ENCODE measurements at places on chromosomes 3 and 15.
A peak's percentile ranks its signal among the peaks of the same experiment; 100 is the strongest.

- no peak for DNase-seq
These were observed 27.7 kb downstream of the POLQ start for GRCh38 chr3:121517953-121518655.

GRCh38 chr15:60155661-60156060 is 151.6 kb downstream of the FOXB1 start:
- DNase-seq, result peak; percentile 57

GRCh38 chr3:44648564-44649229 is at the start of gene ZNF35:
Gene ZNF35 (plus strand): TSS chr3:44648732. CDS start chr3:44651068, 2,336 bp downstream.
- DNase-seq, result peak; percentile 89

- no peak for DNase-seq
These were observed 319.8 kb downstream of the IL5RA start for GRCh38 chr3:2790266-2790815.

DNA sequence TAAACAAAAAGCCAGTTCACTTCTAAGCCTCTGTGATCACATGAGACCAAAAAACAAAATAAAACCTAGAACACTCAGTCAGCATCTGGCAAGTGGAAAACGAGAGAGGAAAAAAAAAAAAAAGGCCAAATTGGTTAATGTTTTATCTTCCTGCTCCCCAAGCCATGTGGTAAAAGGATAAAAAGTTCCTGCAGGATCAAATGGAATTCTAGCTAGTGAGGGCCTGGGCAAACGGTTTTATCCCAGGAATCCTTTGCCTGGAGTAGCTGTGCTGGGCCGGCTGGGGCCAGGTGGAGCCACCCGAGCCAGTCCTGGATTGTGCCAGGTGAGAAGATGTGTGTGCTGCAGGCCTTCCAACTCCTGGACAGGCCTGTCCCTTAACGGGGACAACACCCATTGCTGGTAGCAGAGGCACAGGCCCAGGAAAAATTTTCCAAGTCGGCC is 13.2 kb downstream of the SMAD6 start:
- DNase-seq, result no peak

- DNase-seq, result no peak
These were observed 104.9 kb downstream of the NSUN3 start for GRCh38 chr3:94167796-94168195.

DNA sequence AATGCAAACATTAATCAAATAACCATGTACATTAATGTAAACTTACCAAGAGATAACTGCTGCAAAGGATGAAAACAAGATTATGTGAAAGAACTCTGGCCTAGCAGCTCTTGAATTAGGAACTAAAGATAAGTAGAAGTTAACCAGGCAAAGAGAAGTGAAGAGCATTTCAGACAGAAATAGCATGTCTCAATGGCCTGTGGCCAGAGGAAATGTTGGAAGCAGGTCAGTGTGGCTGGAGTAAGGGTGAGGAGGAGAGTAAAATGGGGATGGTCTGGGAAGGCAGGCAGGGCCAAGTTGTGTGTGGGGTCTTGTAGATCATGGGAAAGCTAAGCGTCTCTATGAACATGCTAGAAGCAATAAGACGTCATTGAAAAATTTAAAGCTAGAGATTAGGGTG is 192.4 kb downstream of the CADPS start:
- no peak for DNase-seq

- DNase-seq, result no peak
These were observed 275.3 kb upstream of the GOLGA6L4 start for GRCh38 chr15:83960192-83960829.

- DNase-seq, result no peak
These were observed 43.6 kb upstream of the PLXNA1 start for GRCh38 chr3:126939338-126939718.

- DNase-seq, result no peak
These were observed 82.0 kb downstream of the BOC start for GRCh38 chr3:113293348-113293747.

DNA sequence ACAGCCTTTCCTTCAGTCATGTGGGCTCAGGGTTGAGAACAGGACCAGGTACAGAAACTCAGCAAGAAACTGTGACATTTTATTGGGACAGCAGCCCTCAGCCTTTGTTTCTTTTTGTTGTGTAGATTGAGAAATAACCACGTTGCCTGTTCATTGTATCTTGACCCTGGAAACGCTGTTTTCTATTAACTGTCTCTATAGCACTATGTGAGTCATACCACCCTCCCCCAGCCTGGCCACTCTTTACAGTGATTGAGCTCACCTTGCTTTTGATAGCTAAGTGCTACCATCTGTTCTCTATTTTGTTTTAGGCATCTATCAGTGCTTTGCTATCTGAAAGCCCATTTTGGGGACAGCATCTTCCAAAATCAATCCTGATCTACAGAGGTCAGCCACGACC is 127.9 kb downstream of the CD47 start:
- DNase-seq, result no peak
